ENCODE measurements at places on chromosomes 1 and 21.
A peak's percentile ranks its signal among the peaks of the same experiment; 100 is the strongest.

DNA sequence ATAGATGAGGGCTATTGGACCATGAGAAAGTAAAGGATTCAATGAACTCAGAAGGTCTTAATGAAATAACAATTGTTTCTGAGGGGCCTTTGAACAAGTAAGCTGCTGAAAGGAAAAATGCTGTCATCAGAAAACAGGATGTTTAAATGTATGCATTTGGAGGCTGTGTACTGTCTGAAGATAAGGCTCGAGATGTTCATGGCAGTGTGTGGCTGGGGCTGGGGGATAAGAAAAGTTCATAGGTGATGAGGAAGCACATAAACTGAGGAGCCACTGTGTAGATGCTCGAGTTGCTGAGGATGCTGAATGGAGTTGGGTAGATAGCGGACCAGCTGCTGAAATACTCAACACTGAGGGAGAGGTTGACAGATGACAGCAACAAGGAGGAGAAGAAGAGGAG is 17.8 kb downstream of the THEM4 start:
- DNase-seq = no peak
- no peaks in the 10 kb centered on the region for H3K27me3 ChIP-seq
- H3K36me3 ChIP-seq = peaks cover 53% of the 10 kb centered on the region
- H3K4me1 ChIP-seq = no peaks in the 10 kb centered on the region
- H3K4me3 ChIP-seq = no peak overlapping the region

GRCh38 chr1:100565533-100565932 is 27.6 kb downstream of the GPR88 start:
- H3K36me3 ChIP-seq = no peaks in the 10 kb centered on the region
- no peak overlapping the region for H3K4me3 ChIP-seq
- no peak overlapping the region for H3K27ac ChIP-seq
- no peak for DNase-seq
- no peaks in the 10 kb centered on the region for H3K4me1 ChIP-seq

- H3K4me1 ChIP-seq = no peaks in the 10 kb centered on the region
- H3K4me3 ChIP-seq = no peak overlapping the region
- no peaks in the 10 kb centered on the region for H3K27me3 ChIP-seq
- H3K36me3 ChIP-seq = no peaks in the 10 kb centered on the region
- no peak overlapping the region for H3K27ac ChIP-seq
Measured at GRCh38 chr1:197277166-197277565, 9.1 kb downstream of the CRB1 start.

DNA sequence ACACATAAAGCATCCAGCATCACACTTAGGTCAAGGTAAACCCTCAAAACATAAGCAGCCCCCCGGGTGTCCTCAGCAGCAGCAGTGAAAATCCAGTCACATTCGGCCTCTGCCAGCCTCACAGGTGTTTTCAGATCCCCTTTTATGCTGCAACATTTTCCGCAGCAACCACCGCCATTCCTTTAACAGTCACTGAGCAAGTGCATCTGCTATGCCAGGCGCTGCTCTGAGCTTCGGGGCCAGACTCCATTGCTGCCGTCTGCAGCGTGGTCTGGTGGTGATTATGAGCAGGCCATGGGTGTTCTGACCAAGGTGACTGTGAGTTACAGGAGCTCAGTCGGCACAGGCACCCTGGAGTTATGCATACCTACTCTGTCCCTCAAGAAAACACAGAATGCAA is 4.5 kb downstream of the URB1 start:
- peaks cover 17% of the 10 kb centered on the region for H3K4me1 ChIP-seq
- H3K36me3 ChIP-seq = peaks cover 6% of the 10 kb centered on the region
- H3K4me3 ChIP-seq = no peak overlapping the region
- no peak for DNase-seq

DNA sequence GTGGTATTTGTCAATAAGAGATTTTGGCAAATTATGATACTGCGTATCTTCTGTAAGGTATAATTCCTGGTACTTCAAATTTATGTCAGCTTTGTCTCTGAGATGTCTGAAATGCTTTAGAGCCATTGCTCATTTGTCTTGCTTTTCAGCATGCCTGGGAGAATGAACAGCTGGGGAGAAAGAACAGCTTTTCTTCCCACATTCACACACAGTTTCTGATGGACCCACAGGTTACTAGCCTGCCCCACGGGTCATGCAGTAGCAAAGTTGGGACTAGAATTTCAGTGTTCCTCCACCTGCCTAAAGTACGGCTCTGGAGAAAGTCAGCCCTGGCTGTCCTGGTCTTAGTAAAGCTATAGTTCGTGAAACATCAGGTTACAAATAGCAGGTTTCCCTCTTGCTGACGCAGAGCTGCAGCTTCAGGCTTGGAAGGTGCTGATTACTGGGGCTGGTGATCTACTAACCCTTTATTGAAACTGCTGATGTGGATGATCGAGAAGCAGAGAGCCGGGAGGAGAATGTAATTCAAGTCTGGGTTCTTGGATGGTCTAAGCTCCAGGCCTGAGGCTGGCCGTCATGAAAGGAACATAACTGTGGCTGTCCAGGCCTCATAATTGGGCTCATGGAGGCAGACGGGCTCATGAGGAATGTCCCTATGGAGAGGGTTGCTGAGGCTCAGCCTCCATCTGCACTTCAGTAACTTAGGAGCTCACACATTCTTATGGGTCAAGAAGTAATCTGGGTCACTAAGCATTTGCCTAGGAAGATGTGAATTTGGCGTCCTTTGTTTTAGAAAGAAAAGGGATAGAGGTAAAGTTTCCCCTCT is 12.4 kb downstream of the GALNT2 start:
- no peak overlapping the region for H3K4me3 ChIP-seq
- H3K4me1 ChIP-seq = peaks cover 23% of the 10 kb centered on the region
- H3K27ac ChIP-seq = no peak overlapping the region
- no peaks in the 10 kb centered on the region for H3K27me3 ChIP-seq

DNA sequence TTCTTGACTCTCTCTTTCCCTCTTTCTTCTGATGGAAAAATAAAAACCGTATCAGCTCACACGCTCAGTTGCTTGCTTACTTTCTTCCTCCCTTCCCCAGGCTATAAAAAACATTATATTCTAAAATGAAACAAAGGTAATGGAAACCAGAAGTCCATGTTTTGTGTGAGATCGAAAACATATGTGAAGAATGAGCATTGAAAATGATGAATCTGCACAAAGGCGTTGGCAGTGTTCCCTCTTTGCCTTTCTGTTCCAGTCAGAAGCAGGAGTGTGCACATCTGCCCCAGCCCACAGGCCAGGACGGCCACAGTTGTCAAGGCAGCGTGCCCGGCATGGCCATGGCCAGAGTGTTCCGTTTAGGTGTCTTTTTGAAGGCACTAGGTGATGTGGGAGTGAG is 185.3 kb upstream of the USP24 start:
- no peaks in the 10 kb centered on the region for H3K36me3 ChIP-seq
- no peaks in the 10 kb centered on the region for H3K4me1 ChIP-seq
- H3K27ac ChIP-seq = no peak overlapping the region
- H3K4me3 ChIP-seq = no peak overlapping the region
- DNase-seq = no peak

DNA sequence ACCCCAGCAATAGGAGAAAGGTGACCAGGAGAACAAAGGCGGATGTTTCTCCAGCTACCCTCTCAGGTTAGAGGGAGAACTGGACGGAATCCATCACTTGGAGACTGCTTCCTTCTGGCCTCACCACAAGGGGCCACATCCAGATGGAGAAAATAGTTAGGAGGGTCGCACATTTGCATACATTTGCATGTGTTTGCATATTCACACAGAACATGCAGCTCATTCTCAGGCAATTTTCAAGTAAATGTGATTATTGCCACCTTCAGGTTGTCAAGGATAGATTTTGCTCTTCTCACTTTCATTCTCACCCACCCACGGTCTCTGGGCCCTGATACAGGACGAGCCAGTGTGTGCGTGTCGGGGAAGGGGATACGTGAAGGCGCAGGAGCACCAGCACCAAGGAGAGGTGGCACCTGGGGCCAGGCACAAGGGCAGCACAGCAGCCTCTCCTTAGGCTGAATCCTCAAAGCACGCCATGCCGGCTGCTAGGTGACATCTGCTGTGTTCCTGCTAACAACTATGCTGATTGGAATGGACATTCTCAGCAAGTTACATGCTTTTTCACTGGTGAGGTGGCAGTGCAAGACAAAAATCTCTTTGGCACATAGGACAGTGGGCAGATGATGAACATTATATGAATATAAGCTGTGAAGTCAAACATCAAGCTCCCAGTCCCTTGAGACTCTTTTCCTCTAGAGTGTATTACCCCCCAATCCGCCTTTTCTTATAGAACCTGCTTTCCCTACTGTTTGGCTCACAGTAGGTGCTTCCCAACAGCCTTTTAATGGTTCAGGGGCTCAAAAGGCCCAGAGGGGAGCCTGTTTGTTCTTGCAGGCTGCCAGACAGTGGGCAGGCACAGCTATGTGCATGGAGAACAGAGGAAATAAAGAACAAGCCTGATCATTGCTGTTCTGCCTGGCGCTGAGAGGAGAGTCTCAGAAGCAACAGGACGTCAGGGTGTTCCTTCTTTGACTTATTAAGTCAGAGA is 14.3 kb downstream of the ACKR1 start:
- no peak overlapping the region for H3K4me3 ChIP-seq
- H3K4me1 ChIP-seq = no peaks in the 10 kb centered on the region
- DNase-seq = no peak
- H3K27ac ChIP-seq = no peak overlapping the region
- no peaks in the 10 kb centered on the region for H3K36me3 ChIP-seq

DNA sequence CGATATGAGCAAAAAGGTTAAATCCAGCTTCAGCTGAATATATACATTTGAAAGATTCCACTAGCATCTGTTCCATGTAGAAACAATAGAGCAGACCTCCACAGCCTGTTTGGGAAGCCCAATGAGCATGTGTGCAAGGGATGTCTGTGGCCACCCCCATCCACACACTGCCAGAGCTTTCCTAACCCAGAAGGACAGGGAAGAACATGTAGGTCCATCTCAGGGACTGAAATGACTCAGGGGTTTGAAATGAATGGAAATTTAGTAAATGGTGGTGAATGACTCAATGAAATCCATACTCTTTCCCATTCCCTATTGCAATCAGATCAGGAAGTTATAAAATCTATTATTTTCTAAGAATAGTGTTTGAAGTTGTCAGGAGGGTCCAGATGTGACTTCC is 397.2 kb downstream of the DUSP10 start:
- no peak overlapping the region for H3K4me3 ChIP-seq
- H3K4me1 ChIP-seq = no peaks in the 10 kb centered on the region
- no peak for DNase-seq
- no peak overlapping the region for H3K27ac ChIP-seq
- no peaks in the 10 kb centered on the region for H3K36me3 ChIP-seq

GRCh38 chr1:185960422-185961321 is 226.5 kb downstream of the HMCN1 start:
- DNase-seq = no peak
- H3K4me3 ChIP-seq = no peak overlapping the region
- H3K27me3 ChIP-seq = no peaks in the 10 kb centered on the region
- no peaks in the 10 kb centered on the region for H3K4me1 ChIP-seq

DNA sequence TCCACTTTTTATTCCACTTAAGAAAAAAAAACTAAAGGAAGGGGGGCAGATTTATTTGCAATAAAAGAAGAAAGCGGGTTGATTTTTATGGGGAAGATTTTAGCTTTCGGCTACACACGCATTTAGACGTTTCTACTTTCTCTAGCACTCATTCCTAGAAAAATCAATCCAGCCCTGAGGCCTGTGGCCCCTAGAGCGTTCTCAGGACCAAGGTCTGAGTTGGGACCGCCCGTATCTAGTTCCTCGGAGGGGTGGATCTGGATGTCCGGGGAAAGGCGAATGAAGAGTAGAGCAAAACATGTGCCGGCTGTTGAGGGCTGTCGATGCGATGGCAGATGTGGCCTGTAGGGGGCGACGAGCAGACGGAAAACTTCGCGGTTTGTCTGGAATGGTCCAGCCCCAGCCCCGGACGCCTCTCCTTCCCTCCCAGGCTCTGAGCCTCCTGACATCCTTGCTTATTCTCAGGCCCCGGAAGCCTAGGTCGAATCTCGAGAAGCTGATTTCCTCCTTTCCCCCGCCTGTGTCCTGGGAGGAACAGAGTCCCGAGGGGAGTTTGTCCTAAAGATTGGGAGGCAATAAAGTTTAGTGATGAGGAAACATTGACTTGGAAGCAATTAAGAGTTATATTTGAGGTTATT is 5.2 kb downstream of the FOXD3 start:
- peaks cover 39% of the 10 kb centered on the region for H3K4me1 ChIP-seq
- no peaks in the 10 kb centered on the region for H3K36me3 ChIP-seq
- H3K4me3 ChIP-seq = no peak overlapping the region

DNA sequence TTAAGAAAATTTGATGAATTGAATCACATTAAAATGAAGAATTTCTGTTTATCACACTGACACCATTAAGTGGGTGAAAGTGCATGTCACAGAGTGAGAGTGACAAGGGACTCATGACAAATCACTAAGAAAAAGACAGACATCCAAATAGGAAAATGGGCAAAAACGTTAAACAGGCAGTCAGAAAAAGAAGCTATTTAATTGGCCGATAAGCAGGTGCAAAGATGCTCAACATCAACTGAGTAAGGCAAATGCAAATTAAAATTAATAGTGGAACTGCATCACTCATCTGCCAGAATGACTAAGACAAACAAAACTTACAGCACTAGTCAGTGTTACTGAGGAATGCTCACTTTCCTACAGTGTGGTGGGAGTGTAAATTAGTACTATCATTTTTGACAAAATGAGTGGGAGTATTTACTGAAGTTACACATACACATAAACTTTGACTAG is 39.2 kb upstream of the RUNX1 start:
- no peak for DNase-seq
- no peak overlapping the region for H3K27ac ChIP-seq
- no peaks in the 10 kb centered on the region for H3K4me1 ChIP-seq
- no peaks in the 10 kb centered on the region for H3K27me3 ChIP-seq
- no peak overlapping the region for H3K4me3 ChIP-seq
- H3K36me3 ChIP-seq = no peaks in the 10 kb centered on the region

DNA sequence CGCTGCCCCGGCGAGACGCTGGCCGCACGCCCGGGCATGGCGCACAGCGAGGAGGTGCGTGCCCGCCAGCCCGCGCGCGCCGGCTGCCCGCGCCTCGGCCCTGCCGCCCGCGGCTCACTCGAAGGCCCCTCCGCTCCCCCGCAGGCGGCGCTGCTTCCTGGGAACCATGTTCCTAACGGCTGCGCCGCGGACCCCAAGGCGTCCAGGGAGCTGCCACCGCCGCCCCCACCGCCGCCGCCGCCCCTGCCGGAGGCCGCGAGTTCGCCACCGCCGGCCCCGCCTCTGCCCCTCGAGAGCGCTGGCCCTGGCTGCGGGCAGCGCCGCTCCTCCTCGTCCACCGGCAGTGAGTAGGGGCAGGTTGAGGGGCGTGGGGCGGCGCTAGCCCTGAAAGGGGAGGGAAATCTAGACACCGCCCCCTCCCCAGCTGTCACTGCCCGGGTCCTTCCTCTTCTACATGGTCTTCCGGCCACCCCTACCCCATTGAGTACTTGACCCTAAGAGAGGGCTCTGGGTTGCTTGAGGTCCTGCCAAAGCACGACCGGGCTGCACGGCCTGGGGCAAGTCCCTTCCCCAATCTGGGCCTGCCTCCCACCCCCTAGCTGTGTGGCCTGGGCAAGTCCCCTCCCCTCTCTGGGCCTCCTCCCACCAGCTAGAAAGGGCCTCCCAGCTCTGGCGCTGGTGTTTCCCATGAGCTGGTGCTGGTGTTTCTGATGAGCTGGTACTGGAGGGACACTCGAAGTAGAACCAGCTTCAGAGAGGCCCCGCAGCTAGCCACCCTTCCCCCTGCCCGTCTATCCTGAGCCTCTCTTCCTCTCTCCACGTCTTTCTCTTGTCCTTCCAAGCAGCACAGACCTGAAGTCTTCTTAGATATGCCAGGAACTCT is 17.0 kb downstream of the TNFRSF25 start:
- H3K4me3 ChIP-seq = no peak overlapping the region
- no peaks in the 10 kb centered on the region for H3K36me3 ChIP-seq
- H3K4me1 ChIP-seq = peaks cover 30% of the 10 kb centered on the region
- H3K27ac ChIP-seq = no peak overlapping the region
- peaks cover 16% of the 10 kb centered on the region for H3K27me3 ChIP-seq

GRCh38 chr1:63746129-63746864 is 27.5 kb upstream of the ROR1 start:
- no peaks in the 10 kb centered on the region for H3K36me3 ChIP-seq
- DNase-seq = peak; percentile 48
- no peak overlapping the region for H3K27ac ChIP-seq
- no peaks in the 10 kb centered on the region for H3K4me1 ChIP-seq
- H3K27me3 ChIP-seq = no peaks in the 10 kb centered on the region

All from common myeloid progenitor, CD34-positive (primary cell).